Stimulated activated naive CD8-positive, alpha-beta T cell treated with anti-CD3 and anti-CD28 coated beads, Interleukin-15, Interleukin-2, amounts not matched to agents 100 U/mL and 50 U/mL, for 24 hours (primary cell): ENCODE measurements at places on chromosomes 12 and 14.

DNA sequence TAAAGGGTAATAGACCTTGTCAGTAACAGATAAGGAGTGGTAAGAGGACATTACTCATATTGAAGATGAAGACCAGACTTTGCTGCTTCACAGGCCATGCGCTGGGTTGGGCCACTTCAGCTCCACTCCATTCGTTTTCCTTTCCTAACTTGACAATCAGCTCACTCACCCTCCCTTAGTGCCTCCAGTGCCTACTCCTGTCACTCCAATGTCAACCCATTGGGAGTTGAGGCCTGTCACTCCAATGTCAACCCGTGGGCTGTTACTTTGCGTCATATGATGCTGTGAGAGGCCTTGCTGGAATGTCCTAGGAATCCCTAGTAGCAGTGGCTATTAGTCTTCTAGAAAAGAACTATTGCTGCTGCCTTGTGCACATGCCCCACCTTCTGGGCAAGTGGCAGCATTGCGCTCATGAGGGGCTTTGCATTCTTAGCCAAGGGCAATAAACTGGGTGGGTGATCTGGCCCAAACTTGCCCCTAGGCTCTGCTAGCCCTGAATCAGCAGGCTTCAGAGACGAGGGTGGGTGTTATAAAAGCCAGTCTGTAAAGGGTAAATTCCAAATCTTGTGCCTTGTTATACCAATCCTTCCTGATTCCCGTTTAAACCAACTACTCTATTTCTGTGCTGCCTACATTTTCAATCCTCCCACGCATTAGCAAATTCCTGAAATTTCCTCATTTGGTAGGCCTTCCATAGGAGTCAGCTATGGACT, 36.1 kb downstream of the BAZ2A start:
- peak; percentile 68 for DNase-seq

DNA sequence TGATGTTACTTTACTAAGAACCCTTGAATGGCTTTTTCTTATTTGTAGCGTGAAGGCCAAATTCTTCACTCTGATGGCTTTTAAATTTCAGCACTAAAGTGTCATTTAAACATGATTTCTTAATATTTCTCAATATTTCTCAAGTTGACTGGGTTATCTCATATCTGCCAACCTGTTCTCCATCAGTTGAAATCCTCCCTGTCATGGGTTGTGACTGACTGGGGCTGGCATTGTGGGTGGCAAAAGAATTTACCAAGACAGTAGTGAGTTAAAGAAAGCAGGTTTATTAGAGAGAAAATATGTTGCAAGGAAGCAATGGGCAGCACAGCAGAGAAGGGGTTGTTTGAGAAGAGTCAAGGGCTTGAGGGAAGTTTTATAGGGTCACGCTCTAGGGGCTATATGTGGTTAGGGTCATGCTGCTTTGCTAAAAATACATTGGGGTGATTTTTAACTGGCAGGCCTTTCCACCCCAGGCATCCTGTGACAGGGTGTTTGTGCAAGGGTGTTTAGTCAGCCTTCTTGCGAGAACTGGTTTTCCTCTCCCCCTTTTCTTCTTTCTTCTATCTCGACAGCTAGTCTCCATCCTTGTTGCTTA, 232.8 kb upstream of the SEL1L start:
- no peak for DNase-seq

GRCh38 chr14:103541709-103542604, 13.0 kb downstream of the TRMT61A start:
- DNase-seq, result no peak

GRCh38 chr12:104106965-104107364, 31.0 kb downstream of the NFYB start:
- no peak for DNase-seq

- DNase-seq, result no peak
These were observed 9.0 kb downstream of the LPAR5 start for GRCh38 chr12:6626654-6627283.

DNA sequence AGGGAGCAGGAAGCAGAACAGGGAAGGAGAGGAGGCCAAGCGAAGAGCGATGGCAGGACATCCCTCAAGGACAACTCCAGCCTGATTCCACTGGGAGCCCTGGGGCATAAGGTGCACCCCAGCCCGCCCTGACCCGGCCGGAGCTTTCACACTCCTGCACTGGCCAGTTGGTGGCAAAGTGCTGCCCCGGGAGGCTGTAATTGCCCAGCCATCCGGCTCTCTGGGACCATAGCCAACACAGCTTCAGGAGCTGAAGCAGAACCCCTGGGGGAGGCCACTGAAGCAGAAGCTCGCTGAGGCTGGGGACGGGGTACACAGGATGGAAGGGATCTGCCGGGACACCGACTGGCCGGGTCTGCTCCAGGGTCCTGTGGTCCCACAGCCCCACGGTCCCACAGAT, 41.9 kb upstream of the BEGAIN start:
- DNase-seq, result no peak

DNA sequence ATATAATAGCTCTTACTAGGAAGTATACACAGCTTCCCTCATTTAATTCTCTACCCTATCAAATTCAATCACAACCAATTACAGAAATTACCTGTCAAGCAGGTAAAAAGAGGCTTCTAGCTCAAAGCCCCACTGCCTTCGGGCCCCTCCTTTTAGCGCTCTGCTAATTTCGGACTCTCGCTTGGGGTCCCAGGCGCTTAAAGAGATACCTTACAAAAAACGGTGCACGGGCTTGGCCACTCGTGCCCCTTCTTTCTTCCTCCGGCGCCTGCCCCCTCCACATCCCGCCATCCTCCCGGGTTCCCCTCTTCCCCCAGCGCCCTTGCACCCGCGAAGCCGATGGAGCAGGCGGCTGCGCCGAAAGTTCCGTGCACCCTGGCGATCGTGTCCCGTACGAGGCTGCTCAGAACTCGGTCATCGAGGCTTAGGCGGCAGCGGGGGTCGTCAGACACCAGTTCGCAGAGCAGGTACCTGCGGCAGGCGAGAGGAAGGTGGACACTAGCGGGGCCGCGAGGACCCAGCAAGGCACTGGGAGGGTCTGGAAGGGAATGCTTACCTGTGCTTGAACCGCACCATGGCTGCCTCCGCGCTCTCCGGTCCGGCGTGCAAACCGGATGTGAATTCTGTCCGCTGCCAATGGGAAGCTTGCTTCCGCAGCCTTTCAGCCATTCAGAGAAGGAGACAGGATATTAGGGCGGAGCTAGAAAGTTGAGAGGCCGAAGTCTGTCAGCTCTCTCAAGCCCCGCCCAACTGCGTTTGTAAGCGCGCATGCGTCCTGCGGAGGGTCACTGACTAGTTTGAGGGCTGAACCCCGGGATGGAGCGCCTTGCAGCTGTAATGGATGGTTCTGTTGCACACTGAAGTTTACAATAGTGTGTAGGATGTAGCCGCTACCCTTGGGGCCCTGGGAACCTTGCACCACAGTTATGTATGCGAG, at the start of gene POP5:
Gene POP5, minus strand, starts transcription at position 616 of the 937 bp plus-strand sequence. Its CDS starts 40 bp downstream, at position 576.
- DNase-seq, result peak; percentile 95

GRCh38 chr14:63892265-63892664, 39.5 kb downstream of the SYNE2 start:
- no peak for DNase-seq

GRCh38 chr12:80708259-80708974, 983 bp downstream of the MYF6 start:
- no peak for DNase-seq
